ENCODE measurements at places on chromosomes 13 and 19.
A peak's percentile ranks its signal among the peaks of the same experiment; 100 is the strongest.

- peak; percentile 88 for DNase-seq
Observed at GRCh38 chr19:10505583-10506229, 2.5 kb upstream of the KEAP1 start.

DNA sequence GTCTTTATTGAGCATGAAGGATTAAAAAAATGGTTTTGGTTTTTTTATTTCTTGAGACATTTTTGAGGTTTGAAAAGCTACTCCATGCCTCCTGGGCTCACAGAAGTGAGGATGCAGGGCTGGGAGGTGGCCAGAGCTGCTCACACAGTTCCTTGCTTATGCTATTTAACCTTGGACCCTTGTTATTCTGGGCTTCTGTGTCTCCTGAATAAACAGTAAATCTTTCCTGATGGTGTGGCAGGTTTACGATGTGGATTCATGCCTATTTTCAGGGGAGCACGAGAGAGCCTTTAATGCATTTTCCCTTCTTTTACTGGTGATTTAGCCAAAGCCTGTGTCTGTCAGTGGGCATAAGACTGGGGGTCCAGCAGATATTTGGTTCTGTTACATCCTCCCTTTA lies 34.3 kb upstream of the PCDH8 start:
- no peak for DNase-seq

DNA sequence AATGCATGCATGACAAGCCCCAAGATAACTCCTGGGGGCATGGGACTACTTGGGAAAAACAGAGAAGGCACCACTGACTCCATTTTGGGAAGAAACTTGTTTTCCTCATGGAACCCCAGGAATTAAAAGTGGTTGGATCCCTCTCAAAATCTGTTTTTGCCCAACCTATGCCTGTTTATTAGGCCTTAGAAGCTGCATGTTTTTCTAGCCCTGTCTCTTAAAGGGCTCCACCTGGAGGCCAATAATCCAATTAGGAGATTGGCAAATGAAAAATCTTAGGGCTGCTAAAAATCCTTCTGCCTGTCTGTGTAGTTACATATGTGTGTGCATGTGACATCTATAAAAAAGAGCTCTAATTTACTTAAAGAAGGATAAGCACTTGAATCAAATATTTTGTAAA lies 26.9 kb downstream of the MED4 start:
- no peak for DNase-seq

GRCh38 chr13:110337247-110337646 lies 30.2 kb downstream of the COL4A2 start:
- DNase-seq = no peak

DNA sequence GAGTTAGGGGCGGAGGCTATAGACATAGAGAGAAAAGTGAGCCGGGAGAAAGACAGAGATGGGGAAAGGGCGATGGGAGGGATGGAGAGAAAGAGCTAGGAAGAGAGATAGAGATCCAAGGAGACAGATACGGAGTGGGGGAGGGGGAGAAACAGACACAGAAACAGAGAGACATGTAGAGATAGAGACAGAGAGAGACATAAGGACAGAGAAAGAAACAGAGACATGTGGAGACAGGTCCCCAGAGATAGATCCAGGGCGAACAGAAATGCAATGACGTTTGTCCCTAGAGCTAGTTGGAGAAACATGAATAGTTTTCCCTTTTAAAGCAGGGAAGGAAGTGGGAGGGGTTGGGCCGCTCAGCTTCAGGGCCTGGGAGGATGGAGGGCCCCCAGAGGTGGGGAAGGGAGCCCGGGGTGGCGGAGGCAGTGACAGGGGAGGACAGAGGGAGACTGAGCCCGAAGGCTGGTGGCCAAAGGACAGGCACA lies 4.6 kb downstream of the PPP1R14A start:
- DNase-seq = no peak

DNA sequence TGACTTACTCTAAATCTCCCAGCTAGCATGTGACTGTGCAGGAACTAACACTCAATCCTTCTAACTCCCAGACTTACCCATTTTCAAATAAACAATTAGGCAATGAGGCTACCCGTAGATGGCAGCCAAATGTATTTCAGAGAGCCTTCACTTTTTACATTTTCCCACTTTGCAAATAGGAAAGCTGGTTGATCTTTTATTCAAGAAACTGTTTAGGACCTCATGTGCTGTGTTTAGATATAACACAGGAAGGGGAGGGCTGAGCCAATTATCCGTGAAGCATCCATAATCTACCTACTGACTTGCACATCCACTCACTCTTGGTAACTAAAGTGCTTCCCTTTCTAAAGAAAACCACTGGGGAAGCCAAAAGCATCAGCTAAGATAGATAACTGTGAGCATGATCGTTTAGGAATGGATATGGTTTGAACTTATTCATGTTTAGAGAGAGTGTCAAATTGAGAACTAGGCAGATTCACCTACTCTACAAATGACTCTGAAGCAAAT lies 33.4 kb downstream of the MBNL2 start:
- no peak for DNase-seq

GRCh38 chr13:113942591-113943103 lies 31.2 kb downstream of the C13orf46 start:
- DNase-seq = no peak

- no peak for DNase-seq
Observed at GRCh38 chr13:48892688-48893075, 83.0 kb upstream of the FNDC3A start.

DNA sequence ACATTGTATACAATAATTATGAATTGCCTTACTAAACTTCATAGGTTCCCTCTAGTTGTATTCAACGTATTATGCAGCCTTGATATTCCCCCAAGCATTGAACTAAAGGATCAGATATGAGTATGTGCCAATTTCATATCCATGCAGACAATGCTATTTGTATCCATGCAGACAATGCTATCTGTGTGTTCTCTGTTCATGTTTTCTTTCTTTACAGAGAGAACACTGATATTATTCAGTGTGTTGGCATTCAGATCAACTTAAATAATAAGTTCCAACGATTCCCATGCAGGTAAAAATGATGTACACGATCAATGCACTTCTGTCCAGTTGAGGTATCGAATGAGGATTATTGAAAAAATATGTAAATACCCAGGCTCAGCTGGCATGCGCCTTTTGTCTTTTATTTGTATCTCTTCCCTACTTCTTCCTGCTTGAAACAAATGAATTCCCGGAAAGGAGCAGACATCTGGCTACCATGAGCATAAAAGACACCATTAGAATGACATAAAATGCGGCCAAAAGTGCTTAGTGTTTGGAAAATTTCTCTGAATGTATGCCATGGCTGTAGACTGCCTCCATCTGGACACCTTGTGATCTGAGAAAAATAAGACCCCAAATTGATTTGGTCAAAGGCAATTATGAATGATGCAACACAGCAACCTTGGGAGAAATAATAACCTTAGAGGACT lies 731.5 kb downstream of the SLITRK1 start:
- no peak for DNase-seq

DNA sequence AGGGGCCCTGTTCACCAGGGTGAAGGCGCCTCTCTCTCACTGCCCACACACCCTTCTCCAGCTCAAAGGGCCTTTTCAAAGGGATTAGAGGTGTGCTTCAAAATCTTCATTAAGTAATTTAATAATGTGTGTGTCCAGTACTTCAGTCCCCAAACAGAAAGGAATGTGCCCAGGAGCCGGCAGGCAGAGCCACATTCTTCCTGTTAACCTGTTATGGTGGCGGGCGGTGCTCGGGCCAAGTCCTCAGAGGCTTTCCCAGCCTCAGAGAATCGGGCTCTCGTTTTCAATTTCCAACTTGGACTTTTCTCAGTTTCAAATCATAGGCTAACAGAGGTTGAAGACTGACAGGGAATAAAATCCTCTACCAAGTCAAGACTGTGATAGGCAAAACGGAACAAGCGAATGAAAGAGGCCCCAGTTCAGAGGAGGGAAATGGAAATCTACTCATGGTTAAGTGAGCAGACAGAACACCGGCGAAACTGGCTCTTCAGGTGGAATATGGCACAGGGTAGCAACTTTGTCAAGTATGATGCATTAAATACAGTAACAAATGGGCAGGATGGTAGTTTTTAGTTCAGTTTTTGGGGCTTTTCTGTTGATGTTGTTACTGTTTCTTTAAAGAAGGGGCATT lies 68.6 kb downstream of the FOXO1 start:
- no peak for DNase-seq

- no peak for DNase-seq
Observed at GRCh38 chr13:113774177-113775107, 15.4 kb downstream of the TMEM255B start.

GRCh38 chr13:99626461-99627082 lies 125.3 kb downstream of the TM9SF2 start:
- no peak for DNase-seq

GRCh38 chr13:50334944-50335343 lies 319.7 kb downstream of the KCNRG start:
- DNase-seq = no peak

- no peak for DNase-seq
Observed at GRCh38 chr13:60327511-60327910, 69.5 kb upstream of the TDRD3 start.

GRCh38 chr19:18308948-18309325 lies 13.9 kb downstream of the LSM4 start:
- no peak for DNase-seq

DNA sequence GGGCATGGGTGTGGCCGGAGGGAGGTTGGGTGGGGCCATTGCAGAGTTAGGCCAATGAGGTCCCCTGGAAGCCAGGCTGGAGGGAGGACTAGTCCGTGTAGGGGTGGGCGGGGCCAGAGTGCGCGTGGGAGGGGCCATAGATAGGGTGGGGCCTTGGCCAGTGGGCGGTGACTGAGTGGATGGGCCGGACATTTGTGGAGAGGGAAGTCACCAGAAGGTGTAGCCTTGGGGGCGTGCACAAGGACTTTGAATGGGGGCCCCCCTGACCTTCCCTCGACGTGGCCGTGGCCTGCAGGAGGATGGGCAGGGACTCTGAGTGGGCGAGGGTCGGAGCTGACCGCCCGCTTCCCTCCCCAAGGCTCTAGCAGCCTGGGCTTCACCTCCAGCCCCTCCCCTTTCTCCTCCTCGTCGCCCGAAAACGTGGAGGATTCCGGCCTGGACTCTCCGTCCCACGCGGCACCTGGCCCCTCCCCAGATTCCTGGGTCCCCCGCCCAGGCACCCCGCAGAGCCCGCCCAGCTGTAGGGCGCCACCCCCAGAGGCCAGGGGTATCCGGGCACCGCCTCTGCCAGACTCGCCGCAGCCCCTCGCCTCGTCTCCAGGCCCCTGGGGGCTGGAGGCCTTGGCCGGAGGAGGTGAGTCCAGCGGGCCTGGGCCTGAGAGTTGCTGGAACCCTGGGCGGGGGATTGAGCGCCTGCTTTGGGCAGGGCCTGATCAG lies 16.5 kb upstream of the B3GNT3 start:
- peak; percentile 40 for DNase-seq

DNA sequence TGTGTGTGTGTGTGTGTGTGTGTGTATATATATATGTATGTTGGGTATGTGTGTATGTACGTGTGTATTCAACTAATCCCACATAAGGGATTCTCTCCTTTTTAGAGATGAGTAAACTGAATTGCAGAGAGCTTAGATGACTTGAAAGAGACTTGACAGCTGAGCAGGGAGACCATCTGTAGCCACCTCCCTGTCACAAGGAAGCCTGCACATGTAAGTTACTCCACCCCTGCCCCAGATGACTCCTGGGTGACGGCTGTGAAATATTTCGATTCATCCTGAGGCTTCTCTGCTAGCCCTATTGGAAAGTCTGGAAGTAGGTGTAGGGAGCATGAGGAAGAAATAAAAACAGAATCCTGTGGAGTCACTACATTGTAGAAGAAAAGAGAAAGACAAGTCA lies 480.4 kb downstream of the FOXO1 start:
- DNase-seq = peak; percentile 49

DNA sequence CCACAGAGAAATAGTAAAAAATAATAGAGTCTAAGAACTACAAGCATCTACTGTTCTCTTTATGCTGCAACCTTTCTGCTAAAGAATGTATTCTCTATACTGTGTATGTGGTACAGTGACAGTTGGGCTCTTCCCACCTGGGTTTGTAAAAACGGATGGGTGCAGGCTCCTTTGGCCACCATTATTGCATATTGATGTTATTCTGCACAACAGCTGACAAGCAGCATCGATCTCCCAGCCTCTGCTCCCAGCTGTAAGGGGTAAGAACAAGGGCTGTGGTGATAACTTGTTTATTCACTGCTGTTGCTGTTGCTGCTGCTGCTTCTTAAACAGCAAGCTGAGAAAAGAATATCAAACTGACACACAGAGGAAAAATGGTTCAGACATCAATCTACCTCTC lies 56.1 kb downstream of the KCNRG start:
- DNase-seq = no peak

DNA sequence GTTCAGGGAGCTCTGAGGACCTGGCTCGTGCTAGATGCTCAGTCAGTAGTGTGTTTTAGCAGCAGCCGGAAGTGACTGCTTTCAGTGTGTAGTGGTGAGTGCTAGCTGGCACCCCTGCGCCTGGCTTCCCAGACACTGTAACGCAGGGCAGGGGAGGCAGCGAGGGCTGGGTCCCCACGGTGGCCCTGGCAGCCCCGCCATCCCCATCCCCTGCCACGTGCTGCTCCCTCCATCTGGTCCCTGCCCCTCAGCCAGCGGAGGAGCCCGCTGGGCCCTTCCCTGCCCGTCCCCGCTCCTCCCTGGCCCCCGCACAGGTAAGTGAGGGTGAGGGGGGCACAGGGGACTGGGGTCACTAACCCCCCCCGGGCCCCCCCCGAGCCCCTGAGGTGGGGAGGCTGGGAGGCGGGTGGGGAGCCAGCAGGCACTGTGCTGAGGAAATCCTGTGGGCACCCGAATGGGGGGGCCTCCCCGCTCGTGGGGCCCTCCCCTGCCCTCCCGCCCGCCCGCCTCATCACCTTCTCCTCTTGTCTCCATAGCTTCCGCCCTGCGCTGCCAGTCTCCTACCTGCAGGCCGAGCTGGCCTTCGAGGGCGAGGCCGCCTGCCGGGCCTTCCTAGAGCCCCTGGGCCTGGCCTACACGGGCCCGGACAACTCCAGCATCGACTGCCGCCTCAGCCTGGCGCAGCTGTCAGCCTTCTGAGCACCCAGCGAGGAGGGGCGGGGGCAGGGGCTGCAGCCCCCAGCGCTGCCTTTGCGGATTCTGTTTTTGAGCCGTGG lies 3.2 kb downstream of the LENG9 start:
- DNase-seq = no peak

GRCh38 chr19:48806518-48806817 lies 4.4 kb downstream of the BCAT2 start:
- DNase-seq = no peak

- DNase-seq = no peak
Observed at GRCh38 chr13:110873639-110874507, 41.0 kb downstream of the ANKRD10 start.

DNA sequence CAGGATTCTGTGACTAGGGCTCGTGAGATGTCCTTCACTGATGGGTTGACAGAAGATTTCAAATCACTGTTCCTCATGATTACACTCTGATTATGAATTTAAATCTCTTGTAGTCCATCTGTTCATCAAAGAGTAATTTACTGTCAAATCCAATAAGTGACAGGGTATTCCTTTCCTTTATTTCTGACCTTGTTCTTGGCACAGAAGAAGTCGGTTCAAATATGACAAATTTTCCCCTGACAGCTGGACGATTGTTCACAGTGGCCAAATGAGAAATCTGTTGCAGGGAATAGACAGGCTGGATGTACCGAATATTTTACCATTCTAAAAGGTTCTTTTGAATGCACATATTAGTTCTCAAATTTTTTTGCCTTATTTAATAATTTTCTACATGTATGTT lies 767.3 kb upstream of the GPC6 start:
- DNase-seq = no peak

GRCh38 chr13:48910686-48911085 lies 65.0 kb upstream of the FNDC3A start:
- DNase-seq = no peak

Measured in CD4-positive, alpha-beta T cell treated with Interleukin-17A for 4 hours (primary cell).